ENCODE measurements at places on chromosomes 2 and 18.

- no peak for DNase-seq
Measured at GRCh38 chr2:29558097-29558496, 363.3 kb downstream of the ALK start.

DNA sequence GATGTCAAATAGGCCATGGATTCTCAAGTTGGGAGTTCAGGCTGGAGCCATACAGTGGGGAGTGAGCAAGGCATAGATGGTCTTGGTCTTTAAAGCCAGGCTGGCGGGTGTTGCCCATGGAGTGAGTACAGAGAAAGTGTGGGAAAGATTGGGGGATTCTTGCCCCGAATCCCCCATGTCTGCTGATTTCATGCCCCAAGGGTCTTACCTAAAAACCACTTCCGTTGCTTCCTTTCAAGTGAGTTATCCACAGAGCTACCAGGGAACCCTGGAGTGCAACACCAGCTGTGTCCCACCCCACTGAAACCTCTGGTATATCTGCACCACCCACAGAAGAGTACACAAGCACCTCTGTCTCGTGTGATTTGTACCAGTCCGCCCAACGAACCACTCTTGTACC is 31.4 kb downstream of the FHOD3 start:
- no peak for DNase-seq

- no peak for DNase-seq
Measured at GRCh38 chr2:39640107-39640506, 25.6 kb upstream of the TMEM178A start.

DNA sequence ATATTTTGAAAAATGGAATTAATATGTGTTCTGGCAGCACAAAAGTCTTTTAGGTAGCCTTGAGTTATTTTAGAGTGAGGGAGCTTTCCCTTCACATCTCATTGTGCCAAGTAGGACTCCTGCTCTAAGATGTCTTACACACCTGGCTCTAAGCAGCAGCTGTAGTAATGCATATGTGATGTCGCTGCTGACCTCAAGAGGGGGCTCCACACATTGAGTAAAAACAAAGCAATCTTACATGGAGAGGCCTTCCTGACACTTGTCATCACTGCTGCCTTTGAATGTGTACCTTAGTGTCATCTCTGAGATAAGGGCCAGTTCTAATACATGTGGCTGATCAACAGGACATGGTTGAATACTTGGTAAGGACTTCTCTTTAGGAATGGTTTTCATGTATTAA is 75.8 kb downstream of the ACTR3 start:
- DNase-seq, result no peak

DNA sequence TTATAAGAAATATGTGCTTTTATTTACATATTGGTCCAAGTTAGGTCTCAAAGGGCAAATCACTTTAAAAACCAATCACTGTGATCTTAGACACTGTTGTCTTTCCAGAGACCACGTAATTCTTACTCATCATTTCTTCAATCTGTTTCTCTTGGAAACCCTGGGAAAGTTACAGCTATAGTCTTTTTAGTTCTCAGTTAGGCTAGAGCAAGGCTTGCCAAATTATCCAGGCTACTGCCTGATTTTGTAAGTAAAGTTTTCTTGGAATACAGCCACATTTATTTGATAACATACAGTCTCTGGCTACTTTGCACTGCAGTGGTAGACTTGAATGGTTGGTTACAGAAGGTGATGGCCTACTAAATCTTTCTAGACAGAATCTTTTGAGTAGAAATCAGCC is 106.0 kb downstream of the KIAA1328 start:
- DNase-seq, result no peak

DNA sequence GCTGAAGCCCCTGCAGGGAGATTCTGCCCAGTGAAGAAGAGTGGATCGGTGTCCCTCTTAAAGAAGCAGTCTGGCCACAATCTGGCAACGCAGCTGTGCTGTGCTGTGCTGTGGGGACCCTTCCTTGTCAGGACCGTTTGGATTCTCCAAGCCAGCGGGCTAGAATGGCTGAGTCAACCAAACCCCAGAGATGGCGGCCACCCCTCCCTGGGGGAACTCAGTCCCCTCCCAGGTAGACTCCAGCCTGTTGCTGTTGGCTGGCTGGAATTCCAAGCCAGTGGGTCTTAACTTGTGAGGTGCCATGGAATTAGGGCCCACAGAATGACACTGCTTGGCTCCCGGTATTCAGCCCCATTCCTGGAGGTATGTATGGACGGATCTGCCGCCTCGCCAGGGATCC is 62.3 kb downstream of the MMADHC start:
- no peak for DNase-seq

- DNase-seq, result no peak
Measured at GRCh38 chr18:35106845-35107148, 65.6 kb downstream of the MAPRE2 start.

- no peak for DNase-seq
Measured at GRCh38 chr18:13548966-13549879, 177.1 kb downstream of the FAM210A start.

- no peak for DNase-seq
Measured at GRCh38 chr2:178796079-178796677, 11.0 kb downstream of the TTN start.

- DNase-seq, result no peak
Measured at GRCh38 chr2:69087912-69088240, 74.9 kb downstream of the ANTXR1 start.

- peak; percentile 0 for DNase-seq
Measured at GRCh38 chr18:3652380-3653262, 202.6 kb downstream of the TGIF1 start.

- no peak for DNase-seq
Measured at GRCh38 chr2:10828346-10828745, 15.8 kb upstream of the PDIA6 start.

- no peak for DNase-seq
Measured at GRCh38 chr18:23887035-23887434, 127.5 kb upstream of the TTC39C start.

GRCh38 chr2:232721882-232722281 is 24.8 kb downstream of the GIGYF2 start:
- no peak for DNase-seq

DNA sequence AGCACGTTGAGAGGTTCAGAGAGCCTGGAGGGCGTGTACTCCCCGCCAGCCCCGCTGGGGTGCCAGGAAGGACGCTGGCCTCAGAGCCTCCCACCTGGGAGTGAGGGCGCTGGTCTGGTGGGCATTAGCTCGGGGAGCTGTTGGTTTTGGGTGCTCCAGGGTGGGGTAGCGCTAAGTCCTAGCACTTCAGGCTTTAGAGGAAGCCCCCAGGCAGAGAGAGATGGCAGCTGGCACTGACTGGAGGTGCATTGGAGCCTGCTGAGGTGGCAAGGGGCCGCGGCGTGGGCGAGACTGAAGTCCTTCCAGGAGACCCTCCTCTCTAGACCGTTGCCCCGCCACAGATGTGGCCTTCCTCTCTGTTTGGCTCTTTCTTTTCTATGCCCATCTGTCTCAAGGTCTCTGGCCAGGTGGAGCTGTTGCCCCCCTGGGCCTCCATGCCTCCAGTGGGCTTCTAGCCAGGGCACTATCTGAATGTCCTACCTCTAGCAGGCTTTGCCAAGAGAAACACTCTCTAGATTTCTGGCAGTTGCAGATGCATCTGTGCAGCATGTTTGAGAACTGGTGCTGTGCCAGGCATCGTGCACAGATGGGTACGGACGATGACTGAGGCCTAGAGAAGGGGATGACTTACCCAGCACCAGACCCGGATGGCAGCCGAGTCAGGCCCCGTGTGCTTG is 6.6 kb downstream of the CAPN10 start:
- no peak for DNase-seq

DNA sequence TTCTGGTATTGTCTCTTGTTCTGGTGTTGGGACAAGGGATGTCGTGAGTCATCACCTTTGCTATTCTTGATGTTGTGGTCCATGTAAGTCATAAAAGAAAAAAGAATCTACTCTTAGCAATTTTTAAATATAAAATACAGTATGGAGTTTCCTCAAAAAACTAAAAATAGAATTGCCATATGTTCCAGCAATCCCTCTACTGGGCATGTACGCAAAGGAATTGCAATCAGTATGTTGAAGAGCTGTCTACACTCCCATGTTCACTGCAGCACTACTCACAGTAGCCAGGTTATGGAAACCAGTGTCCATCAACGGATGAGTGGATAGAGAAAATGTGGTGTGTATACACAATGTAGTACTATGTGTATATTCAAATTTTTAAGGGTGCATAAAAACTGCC is 10.9 kb upstream of the GNAL start:
- DNase-seq, result no peak

GRCh38 chr18:78701771-78702396 is 277.7 kb upstream of the SALL3 start:
- no peak for DNase-seq

GRCh38 chr2:169743549-169743948 is 9.9 kb downstream of the KLHL23 start:
- no peak for DNase-seq

DNA sequence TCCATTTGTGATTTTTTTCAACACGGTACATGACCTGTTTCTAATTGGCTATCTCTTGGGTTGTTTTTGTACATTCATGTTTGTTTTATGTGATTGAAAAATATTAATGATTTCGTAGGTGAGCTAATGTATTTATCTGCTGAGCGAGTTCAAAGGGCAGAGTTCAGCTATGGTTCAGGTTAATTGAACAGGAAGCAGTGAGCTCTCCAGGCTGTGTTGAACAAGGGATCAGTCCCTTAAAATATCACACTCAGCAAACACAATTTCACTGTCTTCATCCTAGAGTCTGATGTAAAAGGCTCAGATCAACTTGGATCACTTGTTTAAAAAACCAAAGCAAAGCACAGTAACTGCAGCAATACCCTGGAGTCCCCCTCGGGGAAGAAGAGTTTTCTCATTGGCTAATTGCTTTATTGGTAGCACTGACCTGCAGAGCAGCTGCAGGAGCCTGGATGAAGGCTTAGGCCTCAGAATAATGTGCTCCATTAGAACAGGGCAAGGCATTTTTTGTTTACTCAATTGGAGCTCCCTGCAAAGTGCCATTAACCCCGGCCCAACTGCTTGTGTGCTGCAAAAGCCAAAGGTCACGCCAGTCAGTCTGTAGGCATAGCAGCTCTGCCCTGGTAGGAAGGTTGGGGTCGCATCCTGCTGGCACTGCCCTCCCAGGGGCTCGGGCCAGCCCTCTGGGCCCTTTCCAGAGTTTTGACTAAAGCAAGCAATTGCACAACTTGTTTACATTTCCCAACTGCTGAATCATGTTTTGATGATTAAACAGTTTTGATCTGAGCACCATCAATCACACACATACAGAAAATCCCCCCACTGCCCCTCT is 10.5 kb downstream of the ONECUT2 start:
- no peak for DNase-seq

- DNase-seq, result no peak
Measured at GRCh38 chr2:75505012-75505411, 55.7 kb downstream of the EVA1A start.

GRCh38 chr2:17000184-17000482 is 334.5 kb upstream of the CYRIA start:
- no peak for DNase-seq

GRCh38 chr2:100376836-100377235 is 40.6 kb downstream of the CHST10 start:
- no peak for DNase-seq

- no peak for DNase-seq
Measured at GRCh38 chr18:41695441-41695840, 259.6 kb upstream of the PIK3C3 start.

GRCh38 chr2:230434677-230435324 is 18.8 kb downstream of the SP100 start:
- no peak for DNase-seq

DNA sequence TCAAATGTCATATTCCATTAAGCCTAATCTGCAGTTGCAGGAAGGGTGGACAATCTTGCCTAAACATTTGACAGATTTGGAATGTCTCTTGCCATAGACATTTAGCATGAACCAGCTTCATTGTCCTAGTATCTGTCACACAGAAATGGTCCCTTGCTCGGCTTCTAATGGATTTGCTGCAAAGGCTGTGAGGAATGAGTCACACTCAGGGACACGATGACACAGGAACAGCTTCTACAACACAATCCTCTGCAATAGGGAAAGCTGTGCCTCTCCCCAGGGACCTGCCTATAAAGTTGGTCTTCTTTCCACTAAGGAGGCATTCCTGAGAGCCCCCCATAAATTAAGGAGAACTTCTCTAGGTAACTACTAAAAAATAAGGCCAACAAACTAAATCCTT is 155.1 kb upstream of the L3MBTL4 start:
- DNase-seq, result no peak

GRCh38 chr2:83305758-83306378 is 1153.2 kb downstream of the SUCLG1 start:
- no peak for DNase-seq

- DNase-seq, result no peak
Measured at GRCh38 chr2:106521016-106521415, 33.9 kb downstream of the CD8B2 start.

DNA sequence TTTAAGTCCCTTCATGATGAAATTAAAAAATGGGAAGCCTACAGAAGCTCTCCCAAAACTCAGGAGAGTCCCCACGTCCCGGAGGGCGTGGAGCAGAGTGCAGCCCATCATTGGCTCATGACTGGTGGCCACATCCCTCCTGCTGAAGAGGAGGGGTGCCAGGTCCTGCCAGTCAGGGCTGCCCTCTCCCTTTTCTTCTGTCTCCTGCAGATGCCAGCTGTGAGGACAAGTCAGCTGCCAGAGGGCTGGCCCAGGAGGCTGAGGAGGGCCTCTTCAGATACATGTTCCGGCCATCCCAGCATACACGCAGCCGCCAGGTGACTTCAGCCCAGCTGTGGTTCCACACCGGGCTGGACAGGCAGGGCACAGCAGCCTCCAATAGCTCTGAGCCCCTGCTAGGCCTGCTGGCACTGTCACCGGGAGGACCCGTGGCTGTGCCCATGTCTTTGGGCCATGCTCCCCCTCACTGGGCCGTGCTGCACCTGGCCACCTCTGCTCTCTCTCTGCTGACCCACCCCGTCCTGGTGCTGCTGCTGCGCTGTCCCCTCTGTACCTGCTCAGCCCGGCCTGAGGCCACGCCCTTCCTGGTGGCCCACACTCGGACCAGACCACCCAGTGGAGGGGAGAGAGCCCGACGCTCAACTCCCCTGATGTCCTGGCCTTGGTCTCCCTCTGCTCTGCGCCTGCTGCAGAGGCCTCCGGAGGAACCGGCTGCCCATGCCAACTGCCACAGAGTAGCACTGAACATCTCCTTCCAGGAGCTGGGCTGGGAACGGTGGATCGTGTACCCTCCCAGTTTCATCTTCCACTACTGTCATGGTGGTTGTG is 2.6 kb downstream of the INHA start:
- DNase-seq, result no peak

DNA sequence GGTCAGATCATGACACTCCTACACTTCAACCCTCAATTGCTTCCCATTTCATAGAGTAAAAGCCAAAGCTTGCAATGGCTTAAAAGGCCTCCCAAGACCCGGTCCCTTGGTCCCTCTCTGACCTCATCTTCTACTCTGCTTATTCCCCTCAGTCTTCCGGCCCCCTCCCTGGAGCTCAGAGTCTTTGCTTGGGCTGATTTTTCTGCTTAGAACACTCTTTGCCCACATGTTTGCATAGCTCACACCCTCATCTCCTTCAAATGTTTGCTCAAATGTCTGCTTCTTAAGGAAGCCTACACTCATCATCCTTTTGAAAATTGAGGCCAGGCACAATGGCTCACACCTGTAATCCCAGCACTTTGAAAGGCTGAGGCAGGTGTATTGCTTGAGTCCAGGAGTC is 65.6 kb upstream of the CAPN13 start:
- DNase-seq, result no peak
